ENCODE measurements at places on chromosomes 1 and 21.
A peak's percentile ranks its signal among the peaks of the same experiment; 100 is the strongest.

DNA sequence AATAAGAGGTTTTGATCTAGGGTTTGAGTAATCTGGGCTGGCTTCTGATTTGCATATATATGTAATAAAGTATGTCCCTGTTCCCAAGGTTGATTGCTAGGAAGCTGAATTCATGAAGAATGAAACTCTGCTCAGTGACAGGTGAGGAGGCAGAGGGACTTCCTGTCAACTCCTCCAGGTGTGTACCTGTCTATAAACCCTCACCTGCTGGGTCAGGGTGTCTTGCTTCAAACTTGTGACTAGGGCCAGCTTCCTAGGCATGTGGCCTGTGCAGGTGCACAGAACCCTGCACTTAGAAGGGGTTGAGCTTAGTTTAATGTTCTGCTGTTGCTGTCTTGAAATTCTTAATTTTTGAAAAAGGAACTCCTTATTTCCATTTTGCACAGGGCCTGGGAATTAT, 21.1 kb downstream of the OLFML3 start:
- DNase-seq: no peak

DNA sequence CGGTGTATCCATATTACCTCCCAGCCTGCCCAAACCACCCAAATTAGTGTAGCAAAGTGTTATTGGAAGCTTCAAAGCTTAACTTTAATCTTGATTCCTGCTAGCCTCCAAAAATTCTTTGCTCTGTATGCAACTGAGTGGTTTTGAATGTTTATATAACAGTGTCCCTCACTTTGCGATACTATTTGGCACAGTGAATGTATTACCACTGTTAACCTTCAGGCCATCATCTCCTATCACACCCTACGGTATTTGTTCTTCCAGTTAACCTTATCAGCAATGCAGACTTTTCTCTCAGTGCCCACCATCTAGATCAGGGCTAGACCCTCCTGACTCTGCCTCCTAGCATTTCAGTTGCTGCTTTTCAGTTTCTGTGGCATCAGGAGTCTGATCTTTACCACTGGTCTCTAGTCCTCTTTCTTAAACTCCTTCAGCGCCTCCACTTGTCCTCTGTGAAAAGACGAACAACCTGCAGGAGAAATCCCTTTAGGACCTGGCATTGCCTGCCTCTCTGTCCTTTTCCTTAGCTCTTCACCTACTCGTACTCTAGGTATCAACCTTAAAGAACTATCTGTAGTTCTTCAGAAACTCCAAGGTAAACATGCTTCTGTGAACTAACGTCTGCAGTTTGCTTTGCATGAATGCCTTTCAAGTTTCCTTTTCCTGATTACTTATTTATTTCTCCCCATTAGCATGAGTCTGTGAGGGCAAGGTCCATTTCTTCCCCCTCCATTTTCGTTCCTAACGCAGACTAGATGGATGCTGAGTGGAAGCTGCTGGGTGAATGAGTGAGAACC, 71.7 kb downstream of the SNX7 start:
- no peak for DNase-seq

DNA sequence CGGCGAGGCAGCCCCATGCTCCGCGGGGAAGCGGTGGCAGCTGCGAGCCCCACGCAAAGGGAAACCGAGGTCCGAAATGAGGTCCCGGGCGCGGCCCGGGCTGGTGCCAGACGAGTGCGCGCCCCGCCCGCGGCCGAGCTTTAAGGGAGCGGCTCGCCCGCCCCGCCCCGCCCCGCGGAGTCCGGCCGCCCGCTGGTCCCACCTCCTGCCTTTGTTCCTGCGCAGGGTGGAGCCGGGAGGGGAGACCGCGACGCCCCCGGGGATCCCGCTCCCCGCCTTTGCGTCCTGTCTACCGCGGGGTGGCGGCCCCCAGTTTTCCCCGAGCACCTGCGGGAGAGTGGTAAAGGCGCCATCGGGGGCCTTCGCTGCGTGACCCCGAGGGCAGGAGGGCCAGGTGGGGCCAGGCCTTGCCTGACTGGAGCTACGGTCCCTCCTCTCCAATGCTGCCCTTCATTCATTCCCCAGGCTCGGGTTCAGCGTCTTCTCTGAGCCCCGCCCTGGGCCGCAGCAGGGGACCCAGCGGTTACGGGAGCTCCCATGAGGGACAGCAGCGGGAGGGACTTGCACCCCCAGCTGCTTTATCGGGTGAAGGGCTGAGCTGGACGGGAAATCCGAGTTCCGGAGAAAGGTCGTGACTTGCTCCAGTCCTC, at the start of gene HES2:
HES2 (minus strand) TSS at position 116 of the 650 bp plus-strand sequence; CDS start at position 17, 99 bp downstream.
- DNase-seq: no peak

- DNase-seq: no peak
These were observed 27.3 kb upstream of the A3GALT2 start for GRCh38 chr1:33348194-33348593.

DNA sequence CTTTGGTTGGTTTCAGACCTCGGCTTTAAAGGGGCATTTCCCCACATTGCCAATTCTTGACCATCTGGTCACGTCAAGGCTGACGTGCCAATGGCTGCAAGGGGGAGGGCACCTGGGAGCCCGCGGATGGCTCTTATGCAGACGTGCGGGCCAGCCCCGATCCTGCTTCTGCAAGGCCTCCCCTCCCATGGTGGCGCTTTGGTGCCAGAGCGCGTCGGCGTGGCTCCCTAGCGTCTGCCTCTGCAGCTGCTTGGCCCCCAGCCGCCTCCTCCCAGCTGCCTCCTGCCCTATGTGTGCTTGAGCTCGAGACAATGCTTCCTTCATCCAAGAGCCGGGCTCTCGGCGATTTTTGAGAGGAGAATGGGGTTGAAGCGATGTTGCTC, 29.1 kb downstream of the SKI start:
- no peak for DNase-seq

DNA sequence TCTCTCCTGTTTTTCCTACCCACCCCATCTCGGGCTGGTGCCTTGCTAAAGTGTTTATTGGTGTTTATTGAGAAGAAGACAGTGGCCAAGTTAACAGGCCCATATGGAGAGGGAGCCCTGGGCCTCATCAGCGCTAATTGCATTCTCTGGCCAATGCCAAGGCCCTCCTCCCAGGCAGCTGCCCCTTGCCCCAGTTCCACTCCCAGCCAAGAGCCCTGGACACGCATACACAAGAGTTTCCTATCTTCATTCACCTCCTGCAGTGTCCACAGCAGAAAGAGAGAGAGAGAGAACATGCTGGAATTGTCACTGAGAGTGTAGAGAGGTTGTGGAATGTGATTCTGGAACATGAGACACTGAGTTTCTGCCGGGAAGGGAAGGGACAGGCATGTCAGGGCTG, 25.4 kb upstream of the VWA5B1 start:
- no peak for DNase-seq

DNA sequence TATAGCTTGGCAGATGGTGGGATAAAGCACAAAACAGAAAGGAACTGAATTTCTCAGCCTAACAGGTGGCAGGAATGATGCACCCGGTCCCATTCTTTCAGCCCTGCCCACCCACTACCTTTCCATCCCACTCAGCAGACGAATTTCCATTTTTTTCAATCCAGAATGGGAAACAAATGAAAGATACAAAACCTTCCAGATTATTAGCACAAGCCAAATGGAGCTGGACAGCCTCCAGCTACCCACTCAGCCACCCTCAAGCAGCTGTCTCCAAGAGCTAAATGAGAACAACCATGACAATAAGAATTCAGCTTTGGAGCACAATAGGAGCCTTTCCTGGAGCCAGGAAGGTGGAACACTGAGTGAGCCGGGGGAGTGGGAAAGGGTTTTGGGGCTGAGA, 96.3 kb upstream of the ST6GALNAC5 start:
- no peak for DNase-seq

GRCh38 chr1:181143102-181143859, 54.8 kb downstream of the IER5 start:
- no peak for DNase-seq

DNA sequence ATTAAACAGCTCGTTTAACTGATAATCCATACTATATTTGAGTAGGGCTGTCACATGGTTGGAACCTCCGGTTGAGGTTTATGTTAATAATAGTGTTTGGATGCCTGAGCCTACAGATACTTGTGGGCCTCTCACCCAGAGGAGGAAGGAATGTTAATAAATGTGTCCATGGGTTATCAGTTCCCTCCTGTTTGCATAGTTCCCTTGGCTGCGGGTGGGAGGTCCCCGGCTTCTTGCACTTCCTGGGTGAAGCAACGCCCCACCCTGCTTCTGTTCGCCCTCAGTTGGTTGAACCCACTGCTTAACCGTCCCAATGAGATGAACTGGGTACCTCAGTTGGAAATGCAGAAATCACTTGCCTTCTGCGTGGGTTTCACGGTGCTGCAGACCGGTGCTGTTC, 23.6 kb upstream of the GBP1 start:
- DNase-seq: no peak

- no peak for DNase-seq
These were observed 8.9 kb downstream of the MRTO4 start for GRCh38 chr1:19260211-19261138.

DNA sequence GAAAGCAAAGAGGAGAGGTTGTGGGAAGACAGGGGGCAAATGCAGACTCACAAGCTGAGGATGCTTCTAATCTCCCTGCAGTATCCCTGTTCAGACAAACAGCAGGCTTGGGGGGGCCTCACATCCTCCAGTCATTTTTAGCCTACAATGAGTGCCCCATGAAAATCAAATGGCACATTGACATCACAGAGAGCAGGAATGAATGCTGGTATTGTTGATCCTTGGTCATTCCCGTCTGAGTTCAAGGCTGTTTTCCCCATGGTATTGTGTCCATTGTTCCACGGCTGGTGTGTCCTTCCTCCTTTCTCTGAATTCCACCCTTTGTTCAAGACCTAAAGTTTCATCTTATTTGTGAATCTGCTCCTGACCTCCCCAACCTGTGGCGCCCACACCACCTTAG, 545.6 kb downstream of the AJAP1 start:
- DNase-seq: no peak

DNA sequence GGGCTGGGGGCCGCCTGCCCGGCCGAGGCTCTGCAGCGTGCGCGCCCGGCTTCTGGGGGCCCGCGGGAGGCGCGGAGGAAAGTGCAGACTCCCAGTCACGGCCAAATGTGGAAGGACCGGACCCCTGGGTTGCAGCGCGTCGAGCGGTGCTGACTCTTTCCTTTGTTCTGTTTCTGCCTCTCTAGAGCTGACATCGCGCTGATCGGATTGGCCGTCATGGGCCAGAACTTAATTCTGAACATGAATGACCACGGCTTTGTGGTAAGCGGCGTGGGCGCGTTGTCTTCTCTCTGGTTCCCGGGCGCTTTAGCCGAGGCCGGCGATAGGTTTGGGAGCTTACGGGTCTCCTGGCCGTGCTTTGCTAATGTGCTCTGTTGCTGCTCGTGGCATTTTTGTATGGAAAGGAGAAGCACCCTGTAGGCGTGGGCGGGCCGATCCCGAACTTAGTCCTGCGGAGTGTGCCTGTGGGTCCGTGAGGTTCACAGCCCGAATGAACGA, 629 bp downstream of the PGD start:
- no peak for DNase-seq

- DNase-seq: peak; percentile 63
These were observed 106.4 kb downstream of the TBX19 start for GRCh38 chr1:168386949-168387586.

- peak; percentile 12 for DNase-seq
These were observed 155.1 kb upstream of the DNAH14 start for GRCh38 chr1:224774378-224774777.

DNA sequence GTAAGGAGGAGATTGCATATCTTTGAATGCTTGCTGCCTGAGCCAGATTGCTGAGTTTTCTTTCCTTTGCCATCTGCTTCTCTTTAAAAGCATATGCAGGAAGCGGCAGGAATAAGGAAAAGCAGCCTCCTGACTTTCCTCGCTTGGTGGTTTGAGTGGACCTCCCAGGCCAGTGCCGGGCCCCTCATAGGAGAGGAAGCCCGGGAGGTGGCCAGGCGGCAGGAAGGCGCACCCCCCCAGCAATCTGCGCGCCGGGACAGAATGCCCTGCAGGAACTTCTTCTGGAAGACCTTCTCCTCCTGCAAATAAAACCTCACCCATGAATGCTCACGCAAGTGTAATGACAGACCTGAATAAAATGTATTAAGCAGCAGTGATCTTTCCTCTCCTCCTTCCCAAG, 1.5 kb downstream of the CORT start:
- no peak for DNase-seq

GRCh38 chr1:23436520-23437354, 12.2 kb upstream of the TCEA3 start:
- DNase-seq: no peak

DNA sequence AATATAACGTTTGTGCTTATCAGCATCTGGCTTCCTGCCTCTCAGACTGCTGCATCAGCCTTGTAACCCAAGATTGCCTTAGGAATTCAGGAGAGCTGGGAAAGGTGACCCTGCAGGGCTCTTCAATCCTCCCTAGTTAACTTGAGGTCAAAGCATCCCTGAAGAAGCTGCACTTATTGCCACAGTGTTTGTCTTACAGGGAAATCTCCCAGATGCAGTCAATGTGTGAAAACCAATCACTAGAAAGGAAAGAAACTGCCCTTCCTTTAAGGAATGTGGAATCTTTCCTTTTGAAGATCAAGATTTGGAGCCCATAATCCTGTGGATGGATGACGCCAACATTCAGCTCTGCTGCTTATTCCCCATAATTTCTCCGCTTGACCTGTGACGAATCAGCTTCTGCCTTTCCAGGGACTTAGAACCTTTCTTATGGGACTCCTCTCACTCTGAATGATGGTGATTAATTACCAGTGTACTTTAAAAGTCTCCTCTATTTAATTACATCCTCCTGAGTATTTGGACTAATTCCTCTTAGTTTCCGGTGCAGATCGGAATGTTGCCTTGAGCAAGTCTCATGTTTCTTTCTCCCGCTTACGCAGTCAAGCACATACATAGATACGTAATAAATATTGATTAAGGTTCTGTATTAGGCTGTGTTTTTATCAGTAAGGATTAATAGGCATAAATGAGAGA, 14.4 kb downstream of the ADAMTS5 start:
- no peak for DNase-seq

DNA sequence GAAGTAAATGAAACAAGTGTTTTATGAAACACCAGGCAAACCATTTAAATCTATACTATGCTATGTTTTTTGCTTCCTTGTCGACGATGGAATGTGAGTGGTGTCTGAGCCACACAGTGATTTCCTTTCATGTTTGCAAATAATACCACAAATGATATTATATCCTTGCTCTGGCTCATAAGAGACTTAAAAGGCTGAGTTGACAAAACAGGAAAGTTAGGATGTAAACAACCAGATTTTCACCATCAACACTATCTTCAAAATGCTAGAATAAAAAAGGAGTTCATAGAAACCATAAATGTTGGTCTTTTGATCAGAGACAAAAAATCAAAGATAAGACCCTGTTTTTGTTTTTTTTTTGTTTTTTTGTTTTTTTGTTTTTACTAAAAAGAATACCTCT, 17.8 kb upstream of the MAGI3 start:
- DNase-seq: no peak

- no peak for DNase-seq
These were observed 38.9 kb upstream of the SRP9 start for GRCh38 chr1:225738763-225739162.
